ENCODE measurements at places on chromosomes 3 and 15.

DNA sequence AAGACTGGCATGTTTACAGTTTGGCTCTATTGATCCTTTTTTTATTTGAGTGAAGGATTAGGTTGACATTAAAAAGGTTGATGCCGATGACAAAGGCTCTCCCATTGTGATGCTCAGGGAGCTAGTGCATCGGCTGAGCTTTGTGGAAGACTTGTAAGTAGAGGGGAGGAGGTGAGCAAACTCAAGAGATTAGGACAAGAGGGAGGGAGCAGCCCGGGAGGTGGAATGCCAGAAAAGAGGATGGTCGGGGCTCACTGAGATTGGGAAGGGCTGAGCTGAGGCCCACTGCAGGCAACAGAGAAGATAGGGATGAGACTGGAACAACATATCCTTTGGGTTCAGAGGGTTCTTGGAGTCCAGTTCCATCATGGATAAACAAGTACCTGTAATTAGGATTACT is 26.5 kb upstream of the PSMD6 start:
- no peak for DNase-seq

DNA sequence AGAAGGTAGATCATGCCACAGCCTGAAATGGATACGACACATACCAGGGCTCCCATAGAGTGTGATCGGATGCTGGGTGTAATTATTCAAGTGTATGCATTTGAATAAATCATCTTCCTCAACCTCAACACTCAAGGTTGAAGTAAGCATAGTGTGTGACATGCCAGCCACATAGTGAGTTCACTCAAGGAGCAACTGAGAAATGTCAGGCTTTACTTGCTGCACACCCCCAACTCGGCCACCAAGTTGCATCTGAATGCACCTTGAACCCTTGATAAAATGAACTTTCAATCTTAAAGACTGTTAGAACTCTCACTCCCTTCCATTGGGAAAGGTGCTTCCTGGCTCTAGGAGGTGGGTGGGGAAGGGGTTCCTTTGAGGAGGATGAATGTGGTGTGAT is 121.3 kb downstream of the GHSR start:
- DNase-seq = no peak

DNA sequence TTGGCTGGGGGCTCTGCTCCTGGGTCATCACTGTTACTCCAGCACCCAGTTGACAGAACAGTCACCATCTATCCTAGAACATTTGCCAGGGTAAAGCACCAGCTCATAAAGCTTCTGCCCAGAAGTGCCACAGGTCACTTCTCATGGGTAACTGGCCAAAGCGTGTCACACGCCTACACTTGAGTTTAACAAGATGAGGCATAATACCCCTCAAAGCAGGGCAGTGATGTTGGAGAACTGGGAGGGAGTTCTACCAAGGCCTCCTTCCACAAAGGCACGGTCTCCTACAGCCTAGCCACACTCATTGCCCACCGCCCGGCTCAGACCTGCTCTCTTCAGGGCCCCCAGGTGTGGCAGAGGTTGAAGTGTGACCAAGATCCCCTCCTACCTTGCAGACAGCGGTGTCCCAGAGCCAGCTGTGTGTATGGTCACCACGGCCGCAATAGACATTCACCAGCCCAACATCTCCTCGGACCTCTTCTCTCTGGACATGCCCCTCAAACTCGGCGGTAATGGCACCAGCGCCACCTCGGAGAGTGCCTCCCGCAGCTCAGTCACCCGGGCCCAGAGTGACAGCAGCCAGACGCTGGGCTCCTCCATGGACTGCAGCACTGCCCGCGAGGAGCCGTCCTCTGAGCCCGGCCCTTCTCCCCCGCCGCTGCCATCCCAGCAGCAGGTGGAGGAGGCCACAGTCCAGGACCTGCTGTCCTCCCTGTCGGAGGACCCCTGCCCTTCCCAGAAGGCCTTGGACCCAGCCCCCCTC is 107.7 kb downstream of the ETFA start:
- no peak for DNase-seq

DNA sequence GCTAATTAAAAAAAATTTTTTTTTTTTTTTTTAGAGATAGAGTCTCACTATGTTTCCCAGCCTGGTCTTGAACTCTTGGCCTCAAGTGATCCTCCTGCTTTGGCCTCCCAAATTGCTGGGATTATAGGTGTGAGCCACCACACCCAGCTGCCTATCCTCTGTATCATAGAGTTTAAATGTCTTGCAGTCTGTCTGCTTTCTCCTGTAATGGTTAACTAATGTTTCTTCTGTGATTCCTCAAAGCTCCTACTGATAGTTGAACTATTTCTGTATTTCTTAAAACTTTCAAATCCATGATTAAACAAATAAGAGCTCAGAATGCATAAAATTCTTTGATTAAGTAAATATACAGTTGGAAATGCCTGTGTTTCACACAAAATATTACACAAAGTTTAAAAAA is 115.4 kb upstream of the TPM1 start:
- DNase-seq = no peak

DNA sequence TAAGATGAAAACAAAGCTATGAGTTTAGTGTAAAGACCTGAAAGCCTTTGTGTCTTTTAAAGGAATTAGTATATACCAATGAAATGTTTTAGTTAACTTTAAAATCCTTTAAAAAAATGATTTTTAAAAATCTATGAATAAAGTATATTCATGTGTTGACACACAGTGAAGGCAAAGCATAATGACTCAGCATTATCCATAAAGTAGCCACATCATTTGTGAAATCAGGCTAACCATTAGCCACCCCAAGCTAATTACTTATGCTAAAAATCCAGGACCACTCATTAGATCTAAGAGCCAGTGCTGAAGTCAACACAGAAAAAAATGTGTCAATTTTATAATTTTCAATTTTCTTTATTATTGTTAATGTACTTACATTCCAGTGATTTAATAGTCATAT is 310.2 kb downstream of the TBC1D5 start:
- DNase-seq = no peak

- DNase-seq = peak; percentile 18
Measured at GRCh38 chr15:52331490-52332240, 36.1 kb upstream of the MYO5C start.

DNA sequence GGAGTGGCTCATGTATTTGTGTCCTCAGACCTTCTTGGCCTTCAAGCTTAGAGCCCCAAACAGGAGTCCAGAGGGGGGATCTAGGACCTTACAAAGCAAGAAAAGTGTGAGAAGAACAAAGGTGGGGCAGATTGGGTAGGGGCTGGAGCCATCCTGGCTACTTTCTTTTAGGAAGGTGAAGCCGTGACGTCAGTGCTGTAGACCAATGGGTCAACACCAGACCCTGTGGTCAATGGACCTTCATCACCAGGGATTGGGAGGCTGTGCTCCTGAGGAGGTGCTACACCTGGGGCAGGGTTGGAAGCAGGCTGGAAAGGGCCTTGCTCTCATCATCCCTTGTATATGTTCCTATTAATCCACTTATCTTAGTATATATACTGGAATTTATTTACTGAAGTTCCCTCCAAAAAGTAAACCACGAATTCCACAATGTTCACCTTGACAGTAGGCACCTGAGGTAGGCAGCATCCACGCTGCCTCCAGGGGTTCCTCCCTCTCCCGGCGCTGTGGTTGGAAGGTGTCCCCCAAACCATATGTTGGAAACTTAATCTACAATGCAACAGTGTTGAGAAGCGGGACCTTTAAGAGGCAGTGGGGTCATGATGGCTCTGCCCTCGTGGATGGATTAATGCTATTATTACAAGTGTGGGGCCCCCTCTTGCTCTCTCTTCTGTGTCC is 21.4 kb upstream of the MCCC1 start:
- no peak for DNase-seq

DNA sequence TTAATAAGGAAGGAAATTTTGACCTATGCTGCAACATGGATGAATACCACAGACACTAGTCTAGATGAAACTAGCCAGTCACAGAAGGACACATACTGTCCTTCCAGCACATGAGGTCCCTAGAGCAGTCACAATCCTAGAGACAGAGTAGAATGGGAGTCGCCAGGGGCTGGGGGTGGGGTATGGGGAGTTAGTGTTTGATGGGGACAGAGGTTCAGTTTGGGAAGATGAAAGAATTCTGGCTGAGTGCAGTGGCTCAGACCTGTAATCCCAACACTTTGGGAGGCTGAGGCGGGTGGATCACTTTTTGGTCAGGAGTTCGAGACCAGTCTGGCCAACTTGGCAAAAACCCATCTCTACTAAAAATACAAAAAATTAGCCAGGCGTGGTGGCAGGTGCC is 99.2 kb downstream of the TPRA1 start:
- DNase-seq = no peak

DNA sequence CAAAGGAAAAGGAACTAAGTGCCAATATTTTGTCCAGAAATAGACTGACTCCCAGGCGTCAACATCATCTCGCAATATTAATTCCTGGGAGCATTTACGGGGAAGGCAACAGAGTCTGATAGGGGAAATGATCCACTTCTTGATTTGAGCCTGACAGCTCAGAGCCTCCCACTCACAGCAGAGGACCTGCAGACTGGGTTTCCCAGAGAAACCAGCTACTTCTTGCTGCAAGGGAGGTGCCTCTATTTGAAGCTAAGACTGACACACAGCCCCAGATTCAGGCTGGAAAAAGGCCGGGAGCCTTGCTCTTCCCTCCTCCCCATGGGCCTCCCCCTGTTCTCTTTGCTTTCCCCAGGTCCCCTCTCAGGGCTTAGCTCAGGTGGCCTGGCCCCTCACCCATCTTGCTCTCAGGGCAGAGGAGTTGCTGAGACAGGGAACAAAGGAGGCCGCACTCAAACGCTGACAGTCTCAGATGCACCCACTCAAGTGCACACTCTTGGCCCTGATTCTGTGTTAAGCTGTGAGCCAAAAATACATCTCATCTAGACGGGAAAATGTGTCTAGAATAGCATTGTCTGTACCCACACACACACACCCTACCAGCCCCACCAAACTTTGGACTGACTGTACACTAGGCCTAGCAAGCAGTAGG is 49.8 kb upstream of the DCLK3 start:
- DNase-seq = no peak

DNA sequence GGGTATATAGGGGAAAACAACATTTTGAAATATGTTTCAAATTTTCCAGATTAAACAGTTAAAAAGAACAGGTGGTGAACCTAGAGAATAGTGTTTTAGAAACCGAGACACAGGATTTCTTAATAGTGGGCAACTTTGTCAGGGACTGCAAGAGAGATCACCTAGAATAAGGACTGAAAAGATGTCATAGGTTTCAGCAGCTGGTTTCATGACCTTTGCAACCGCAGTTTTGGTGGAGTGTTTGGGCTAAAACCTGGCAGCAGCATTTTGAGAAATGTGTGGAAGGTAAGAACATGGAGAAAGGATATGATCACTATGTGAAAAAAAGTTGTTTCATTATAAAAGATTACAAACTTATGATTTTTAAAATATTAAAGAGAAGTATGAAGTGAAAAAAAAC is 34.9 kb downstream of the PRKCI start:
- no peak for DNase-seq

DNA sequence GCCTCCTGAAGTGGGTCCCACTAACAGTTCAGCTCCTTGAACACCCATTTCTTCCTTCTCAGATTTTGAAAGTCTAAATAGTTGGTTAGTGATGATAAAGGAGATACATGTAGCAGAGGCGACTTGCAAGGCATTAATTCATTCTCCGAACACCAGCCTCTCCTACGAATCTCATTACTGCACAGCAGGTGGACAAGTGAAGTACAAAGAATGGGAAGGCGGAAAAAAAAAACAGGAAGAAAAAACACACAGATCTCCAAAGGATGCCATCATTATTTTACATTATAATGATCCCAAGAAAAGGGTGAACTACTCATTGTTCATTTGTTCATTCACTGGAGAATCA is 276.5 kb downstream of the MAGI1 start:
- DNase-seq = no peak

DNA sequence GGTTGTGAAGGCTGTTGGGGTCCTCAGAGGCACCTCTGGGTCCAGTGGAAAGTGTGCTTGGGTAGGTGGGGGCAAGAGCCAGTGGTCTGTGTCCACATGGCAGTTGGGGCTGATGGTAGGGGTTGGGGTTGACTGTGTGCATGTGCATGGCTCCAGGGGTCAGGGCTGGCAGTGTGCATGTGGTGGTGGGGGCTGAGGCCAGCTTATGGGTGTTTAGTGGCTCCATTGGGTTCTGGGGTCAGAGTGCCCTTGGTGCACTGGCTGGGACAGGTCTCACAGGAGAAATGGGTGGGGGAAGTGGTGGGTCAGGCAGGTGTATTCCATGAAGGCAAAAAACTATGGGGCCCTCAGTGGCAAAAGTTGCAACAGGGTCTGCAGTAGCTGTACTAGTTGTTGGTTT is 97.9 kb downstream of the EDEM1 start:
- DNase-seq = no peak

DNA sequence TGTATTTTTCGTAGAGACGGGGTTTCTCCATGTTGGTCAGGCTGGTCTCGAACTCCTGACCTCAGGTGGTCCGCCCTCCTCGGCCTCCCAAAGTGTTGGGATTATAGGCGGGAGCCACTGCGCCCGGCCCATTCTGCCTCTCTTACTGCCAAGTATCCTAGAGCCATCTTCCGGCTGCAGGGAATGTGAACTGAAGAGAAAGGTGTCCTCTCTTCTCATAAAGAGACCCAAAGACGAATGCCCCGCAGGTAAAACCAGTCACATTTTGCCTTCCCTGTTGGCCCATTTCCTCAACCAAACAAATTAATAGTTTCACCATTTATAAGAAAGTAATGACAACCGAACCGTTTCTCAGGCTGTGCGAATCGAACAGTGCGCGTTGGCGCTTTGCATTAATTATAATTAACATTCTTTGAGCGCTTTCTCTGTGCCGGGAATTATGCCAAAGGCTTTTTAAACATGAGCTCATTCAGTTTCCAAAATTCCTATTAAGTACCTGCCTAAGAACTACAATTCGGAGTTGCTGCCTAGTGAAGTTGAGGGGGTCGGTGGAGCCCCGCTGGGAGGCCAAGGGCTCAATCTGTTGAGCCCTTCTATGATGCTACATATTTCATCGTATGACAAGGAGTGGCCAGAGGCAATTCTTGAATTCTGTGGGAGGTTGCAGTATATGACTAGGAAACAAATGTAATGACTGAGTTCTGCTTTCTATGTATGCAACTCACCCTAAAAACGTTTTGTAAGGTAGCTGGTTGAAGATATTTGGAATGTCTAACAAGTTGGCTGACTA is 819 bp upstream of the RPL24 start:
- DNase-seq = no peak

DNA sequence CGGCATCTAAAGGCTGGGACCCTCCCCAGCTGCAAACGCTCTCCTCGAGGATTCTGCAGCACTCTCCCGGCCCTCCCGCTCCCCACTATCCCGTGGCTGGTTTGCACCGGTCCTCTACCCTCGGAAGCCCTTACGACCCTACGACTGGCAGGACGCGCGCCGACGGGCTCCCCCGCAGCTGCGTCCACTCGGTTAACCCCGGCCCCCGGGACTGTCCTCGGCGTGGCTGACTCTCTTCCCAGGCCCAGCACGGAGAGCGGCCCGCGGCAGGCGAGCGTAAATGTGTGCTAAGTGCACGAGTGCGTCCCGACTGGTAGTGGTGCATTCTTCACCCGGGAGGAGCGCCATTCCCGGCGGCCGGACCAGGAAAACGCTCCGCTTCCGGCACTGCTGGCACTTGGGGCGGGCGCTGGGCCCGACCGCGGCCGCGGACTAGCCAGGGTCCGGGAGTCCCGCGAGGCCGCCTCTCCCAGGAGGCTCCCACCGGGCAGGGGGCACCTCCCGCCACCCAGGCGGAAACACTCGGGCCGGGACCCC is 508 bp downstream of the GORASP1 start:
- DNase-seq = no peak
